ENCODE measurements at places on chromosomes 3 and 15. TPM values are rescaled to one million over a fixed set of nuclear protein-coding genes. Genes with fewer than 3 reads are reported as not detected.

DNA sequence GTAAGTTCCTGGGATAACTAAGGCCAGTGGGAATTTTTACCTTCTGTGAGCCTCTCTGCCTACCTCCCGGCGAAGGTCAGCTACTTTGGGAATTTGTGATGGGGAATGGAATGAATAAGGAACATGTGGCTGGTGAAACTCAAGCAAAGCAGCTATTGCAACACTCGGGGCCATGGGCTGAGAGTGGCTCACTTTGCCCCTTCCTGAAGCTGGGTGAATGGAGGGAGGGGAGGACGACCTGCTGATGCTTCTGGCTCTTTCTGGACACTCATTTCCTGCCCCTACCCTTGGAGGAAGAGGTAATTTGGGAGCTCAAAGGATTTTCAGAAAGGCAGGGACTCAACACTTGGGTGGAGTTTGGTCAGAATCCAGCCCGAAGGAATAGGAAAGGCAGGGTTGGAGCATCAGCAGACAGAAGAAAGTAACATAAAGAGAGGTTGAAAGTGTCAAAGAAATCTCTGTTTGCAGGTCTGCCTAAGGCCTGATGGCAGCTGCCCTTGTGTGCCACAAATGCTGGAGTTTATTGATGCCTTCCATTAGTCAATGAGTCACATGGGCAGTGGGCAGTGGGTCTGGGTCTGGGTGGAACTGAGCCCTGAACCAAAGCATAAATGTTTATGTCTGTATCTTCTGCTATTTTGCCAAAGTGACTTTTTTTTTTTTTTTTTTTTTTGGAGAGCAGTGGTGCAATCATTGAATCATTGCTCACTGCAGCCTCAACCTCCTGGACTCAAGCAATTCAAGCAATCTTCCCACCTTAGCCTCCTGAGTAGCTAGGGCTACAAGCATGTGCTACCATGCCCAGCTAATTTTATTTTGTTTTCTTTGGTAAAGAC is 12.4 kb downstream of the LAMP3 start:
- no peak for ATAC-seq

DNA sequence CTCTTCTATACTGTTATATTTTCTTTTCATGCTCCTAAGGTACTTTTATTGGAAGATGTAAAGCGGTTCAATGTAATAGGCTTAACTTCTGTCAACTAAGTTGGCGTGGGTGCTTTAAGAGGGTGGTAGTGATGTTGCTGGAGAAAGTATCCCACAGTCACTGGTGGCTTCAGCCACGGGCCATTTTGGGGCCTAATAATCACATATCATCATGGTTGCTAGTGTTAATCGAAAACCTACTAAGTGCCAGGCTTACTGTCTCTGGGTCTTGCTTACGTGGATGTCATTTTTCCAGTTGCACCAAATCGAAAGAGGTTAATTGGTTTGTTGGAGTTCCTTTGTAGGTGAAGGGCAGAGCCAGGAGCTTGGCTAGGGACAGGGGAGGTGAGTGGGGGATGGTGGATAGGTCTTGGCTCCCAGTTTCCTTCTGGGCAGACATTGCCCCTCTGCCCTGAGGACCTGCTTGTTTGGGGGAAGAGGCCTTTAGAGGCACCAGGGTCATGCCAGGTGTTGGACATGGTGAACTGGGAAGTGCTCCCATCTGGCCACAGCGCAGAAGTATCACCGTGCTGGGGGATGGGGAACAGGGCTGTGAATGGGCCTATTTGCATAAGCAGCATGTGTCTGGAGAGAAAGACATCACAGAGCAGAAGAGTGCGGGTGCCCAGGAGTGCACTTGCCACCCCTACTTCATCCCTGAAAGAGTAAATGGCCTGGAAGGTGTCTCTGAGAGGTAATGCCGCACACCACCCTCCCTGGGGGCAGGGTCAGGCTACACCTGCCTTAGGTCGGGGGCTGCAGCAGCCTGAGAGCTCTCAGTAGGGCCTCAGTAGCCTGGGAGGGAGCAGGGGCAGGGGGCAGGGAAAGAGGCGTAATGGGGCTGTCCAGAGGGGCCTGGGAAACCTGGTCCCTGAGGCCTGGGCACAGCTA is 62.4 kb upstream of the POLG start:
- ATAC-seq, result no peak

DNA sequence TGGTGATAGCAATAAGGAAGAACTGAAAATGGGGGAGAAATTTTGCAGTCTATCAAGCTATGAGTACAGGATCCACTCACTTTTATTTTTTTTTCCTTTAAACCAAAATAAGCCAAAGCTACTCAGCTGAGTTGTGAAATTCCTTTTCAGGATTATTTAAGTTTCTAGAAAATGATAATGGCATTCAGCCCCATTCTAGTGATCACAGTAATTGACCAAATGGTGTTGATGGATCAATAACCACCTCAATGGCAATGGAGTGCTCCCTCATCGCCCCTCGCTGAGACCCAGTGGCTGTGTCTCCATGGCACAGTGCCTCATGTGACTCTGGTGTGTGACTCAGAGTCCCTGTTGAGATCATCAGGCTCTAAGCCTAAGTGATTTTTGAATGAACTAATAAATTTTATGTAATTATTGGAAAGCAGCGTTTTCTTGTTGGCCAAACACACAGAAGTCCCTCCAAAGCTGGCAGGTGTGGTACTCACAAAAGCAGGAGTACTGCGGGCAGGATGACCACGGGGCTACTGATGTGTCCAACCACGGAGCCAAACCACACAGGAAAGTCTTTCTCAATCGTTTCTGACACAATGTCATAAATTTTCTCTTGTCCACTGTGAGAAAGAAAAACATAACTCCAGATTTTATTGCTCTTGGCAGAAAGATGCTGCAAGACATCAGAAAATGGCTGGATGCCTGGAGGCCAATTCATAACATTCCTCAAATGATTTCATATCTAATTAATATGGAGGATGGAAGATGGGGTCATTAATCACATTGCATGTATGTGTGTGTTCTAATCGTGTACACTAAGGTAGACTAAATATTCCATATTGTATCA is 14.4 kb upstream of the STARD5 start:
- ATAC-seq, result peak; percentile 97

GRCh38 chr15:99345832-99346462 is 94.7 kb downstream of the LRRC28 start:
- ATAC-seq, result no peak

- ATAC-seq, result no peak
These were observed 195.1 kb downstream of the DTWD1 start for GRCh38 chr15:49815950-49816349.

Gene ADAMTS9
- 57.0 TPM for total RNA-seq

Gene H1-8
- not detected for total RNA-seq

Gene RARB
- 72.4 TPM for total RNA-seq

Gene GOLGA6L10
- total RNA-seq, result 0.45 TPM

DNA sequence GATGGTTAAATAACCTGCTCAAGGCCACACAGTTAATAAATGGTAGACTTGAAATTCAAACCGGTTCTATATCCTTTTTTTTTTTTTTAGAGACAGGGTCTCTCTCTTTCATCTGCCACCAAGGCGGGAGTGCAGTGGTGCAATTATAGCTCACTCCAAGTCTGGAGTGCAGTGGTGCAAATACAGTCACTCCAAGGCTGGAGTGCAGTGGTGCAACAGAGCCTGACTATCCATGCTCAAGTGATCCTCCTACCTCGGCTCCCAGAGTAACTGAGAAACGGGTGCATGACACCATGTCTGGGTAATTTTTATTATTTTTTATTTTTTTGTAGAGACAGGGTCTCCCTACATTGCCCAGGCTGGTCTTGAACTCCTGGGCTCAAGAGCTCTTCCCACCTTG is 23.4 kb downstream of the DPP8 start:
- no peak for ATAC-seq

Gene ASB14
- 0.68 TPM for total RNA-seq

- ATAC-seq, result peak; percentile 20
These were observed 20.2 kb upstream of the GCNT3 start for GRCh38 chr15:59591356-59591755.

Gene TMCO5A
- total RNA-seq, result 0.14 TPM

GRCh38 chr3:63762934-63763550 is 56.1 kb upstream of the C3orf49 start:
- ATAC-seq, result no peak

- no peak for ATAC-seq
These were observed 13.2 kb downstream of the DPH3 start for GRCh38 chr3:16251316-16252085.

DNA sequence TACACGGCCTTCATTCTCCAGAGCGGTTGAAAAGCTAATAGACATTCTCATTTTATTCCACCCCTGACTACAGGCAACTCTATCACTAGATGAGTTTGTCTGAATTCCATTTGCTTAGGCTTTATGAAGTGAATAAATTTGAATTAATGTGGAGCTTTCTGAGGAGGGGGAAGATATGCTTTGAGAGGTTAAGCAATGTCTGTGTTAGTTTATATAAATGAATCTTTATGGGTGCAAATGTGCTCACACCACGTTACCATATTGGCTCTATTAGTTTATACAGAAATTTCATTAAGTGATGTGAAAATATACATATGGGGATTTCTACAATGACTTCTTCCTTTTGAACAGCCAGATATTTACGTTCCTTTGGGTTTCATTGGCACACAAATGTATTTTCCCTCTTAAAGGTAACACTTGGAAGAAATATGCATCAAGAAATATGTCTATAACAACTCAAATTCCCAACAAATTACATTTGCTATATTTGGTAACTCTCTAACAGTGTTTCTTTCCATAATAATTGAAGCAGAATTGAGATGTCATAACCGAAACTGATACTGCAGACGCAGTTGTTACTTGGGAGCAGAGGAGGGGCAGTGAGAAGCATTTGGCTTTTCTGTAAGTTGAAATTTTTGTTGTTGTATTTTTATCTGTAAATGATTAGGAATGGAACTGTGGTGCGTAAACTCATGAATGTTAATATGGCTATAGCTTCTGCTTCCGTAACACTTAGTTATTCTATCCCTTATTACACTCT is 359.4 kb downstream of the CACNA2D3 start:
- no peak for ATAC-seq

DNA sequence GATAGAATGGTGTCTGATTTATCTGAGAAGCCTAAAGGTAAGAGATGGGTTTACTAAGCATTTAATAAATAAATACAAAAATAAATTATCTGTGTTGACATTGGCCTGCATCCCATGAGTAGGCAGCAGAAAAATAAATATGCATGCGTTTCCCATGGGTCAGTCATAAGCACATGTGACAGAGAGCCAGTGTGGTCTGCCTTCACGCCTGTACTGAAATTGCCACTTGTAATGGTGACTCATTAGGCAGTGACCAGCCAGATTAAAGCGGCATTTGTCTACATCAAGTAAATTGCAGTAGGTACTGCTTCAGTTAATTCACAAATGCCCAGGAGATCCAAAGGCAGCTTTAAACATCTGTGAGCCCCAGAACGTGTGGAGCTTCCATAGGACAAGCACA is 399.6 kb downstream of the NAALADL2 start:
- ATAC-seq, result no peak

GRCh38 chr3:18825665-18826064 is 322.6 kb upstream of the KCNH8 start:
- no peak for ATAC-seq

Gene EFCAB12
- total RNA-seq, result 1.2 TPM

GRCh38 chr3:134374105-134374790 is at the start of gene AMOTL2:
TSS of gene AMOTL2 (minus strand) at chr3:134374447. CDS start at chr3:134371433, 3,014 bp downstream.
- ATAC-seq, result peak; percentile 73

- ATAC-seq, result no peak
These were observed 24.3 kb downstream of the NFKBIZ start for GRCh38 chr3:101873619-101874018.

- peak; percentile 77 for ATAC-seq
These were observed 392.0 kb upstream of the RORA start for GRCh38 chr15:61621146-61621545.

Gene COL7A1
- total RNA-seq, result 15.3 TPM

Gene STRIT1
- not detected for total RNA-seq

Gene SNURF
- total RNA-seq, result 7.3 TPM

- no peak for ATAC-seq
These were observed 437.7 kb downstream of the DIPK2A start for GRCh38 chr3:144409319-144409718.

Gene CPNE4
- total RNA-seq, result 2.1 TPM

- ATAC-seq, result no peak
These were observed 27.7 kb downstream of the SACM1L start for GRCh38 chr3:45716790-45717336.

- no peak for ATAC-seq
These were observed 19.9 kb downstream of the CIP2A start for GRCh38 chr3:108569336-108569735.

GRCh38 chr3:171833789-171834460 is 9.2 kb upstream of the TMEM212 start:
- peak; percentile 24 for ATAC-seq

GRCh38 chr3:10955711-10956453 is 36.7 kb upstream of the SLC6A1 start:
- ATAC-seq, result no peak

DNA sequence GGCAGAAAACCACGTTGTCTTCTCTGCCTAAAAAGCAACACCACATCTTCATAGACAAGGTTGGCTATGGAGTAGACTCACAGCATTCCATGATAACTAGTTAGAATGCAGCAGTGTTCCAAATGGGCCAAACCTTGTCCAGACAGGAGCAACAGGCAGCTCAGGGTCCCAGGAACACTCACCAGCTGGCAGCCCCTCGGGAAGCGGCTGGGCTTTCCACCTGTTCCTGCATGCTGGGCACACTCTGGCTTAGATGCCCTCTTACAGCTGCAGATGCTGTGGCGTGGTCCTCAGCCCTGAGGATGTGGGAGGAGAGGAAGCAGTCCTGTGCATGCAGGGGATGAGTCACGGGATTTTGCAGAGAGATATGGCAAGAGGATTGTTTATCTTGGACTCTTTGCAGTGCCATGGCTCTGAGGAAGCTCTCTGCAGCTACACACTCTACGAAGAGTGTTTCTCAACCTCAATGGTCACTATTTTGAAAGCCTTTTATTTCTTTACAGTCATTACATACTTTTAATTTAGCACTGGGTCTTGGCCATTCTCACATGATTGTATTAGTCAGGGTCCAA is 11.3 kb downstream of the NRROS start:
- no peak for ATAC-seq

Gene PCBP4
- 12.2 TPM for total RNA-seq

GRCh38 chr3:106097817-106098435 is 229.1 kb upstream of the CBLB start:
- no peak for ATAC-seq

Data from motor neuron (in vitro differentiated cells).